CD4-positive, alpha-beta T cell treated with Interleukin-17A for 1 hour (primary cell): ENCODE measurements at places on chromosomes 11 and 22.
A peak's percentile ranks its signal among the peaks of the same experiment; 100 is the strongest.

GRCh38 chr11:36684840-36685801 lies 87.1 kb upstream of the RAG2 start:
- DNase-seq: peak; percentile 50

DNA sequence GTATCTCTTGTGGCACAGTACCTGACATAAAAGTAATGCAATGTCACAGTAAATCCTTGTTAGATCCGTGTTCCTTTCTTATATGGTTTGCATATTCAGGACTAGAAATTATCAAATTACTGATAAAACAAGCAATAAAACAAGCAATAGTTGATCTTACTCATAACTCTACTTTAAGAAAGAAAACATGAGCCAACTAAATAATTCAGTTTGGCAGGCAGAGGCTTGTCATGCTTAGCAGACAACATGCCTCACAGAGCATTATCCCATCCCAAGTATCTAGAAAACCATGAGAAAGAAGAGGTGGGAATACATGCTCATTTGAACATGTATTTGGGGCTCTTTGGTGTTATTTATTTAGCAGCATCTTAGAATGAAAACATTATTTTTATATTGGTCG lies 241.9 kb downstream of the SOX6 start:
- no peak for DNase-seq

GRCh38 chr11:123690485-123690884 lies 36.1 kb upstream of the SCN3B start:
- DNase-seq: no peak

DNA sequence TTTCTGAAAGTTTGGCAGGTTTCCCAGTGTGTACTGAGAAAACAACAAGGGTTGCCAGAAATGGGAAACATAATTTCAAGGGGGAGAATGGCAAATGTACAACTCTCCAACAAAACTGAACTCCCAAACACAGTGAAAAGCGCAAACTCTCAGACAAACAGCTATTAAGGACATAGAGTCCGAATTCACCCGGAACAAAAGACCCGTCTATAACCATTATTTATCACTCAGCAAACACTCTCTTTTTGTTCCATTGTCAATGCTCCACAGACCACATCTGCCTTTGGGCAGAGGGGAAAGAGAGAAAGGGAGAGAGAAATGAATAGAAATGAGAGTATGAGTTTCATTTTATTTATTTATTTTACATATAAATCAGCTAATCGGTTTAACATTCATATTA lies 21.7 kb downstream of the KIRREL3 start:
- no peak for DNase-seq

GRCh38 chr22:45645150-45645525 lies 26.5 kb upstream of the ATXN10 start:
- DNase-seq: no peak

- no peak for DNase-seq
Observed at GRCh38 chr11:3927129-3927796, 71.8 kb downstream of the STIM1 start.

- DNase-seq: no peak
Observed at GRCh38 chr11:84866922-84867321, 760.2 kb downstream of the DLG2 start.

- no peak for DNase-seq
Observed at GRCh38 chr11:74534216-74534945, 40.9 kb upstream of the LIPT2 start.

- DNase-seq: no peak
Observed at GRCh38 chr11:4039011-4039410, 55.6 kb upstream of the RRM1 start.

DNA sequence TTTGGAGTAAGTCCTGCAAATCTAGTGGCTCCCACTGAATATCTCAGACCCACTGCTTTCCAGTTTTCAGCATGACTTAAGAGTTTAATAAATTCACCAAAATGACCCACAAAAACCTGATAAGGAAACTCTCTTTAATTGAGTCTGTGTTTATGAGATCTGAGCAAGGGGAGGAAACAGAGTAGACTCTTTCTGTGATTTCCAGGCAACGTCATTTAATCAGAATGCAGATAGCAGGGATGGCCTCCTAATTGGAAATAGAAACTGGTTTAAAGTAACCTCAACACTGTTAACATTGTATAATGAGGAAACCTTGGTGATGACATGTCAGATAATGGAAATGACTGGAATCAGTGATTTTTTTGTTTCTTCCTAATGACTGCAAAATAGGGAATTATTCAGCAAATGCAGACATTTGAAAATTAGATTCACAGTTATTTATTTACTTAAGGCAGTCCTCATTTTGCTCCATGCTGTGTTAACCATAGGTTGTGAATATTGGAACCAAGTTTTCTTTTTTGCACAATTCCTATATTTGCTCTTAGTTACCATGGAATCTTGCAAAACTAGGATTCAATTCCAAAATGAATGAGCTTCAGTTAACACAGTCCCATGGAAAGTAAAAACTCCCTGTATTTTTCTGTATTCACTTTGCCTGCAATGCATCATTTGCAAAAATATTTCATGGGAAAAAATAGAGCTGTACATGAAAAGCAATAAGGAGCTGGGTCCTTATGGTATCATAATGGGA lies 1324.5 kb downstream of the LRRC4C start:
- DNase-seq: no peak

DNA sequence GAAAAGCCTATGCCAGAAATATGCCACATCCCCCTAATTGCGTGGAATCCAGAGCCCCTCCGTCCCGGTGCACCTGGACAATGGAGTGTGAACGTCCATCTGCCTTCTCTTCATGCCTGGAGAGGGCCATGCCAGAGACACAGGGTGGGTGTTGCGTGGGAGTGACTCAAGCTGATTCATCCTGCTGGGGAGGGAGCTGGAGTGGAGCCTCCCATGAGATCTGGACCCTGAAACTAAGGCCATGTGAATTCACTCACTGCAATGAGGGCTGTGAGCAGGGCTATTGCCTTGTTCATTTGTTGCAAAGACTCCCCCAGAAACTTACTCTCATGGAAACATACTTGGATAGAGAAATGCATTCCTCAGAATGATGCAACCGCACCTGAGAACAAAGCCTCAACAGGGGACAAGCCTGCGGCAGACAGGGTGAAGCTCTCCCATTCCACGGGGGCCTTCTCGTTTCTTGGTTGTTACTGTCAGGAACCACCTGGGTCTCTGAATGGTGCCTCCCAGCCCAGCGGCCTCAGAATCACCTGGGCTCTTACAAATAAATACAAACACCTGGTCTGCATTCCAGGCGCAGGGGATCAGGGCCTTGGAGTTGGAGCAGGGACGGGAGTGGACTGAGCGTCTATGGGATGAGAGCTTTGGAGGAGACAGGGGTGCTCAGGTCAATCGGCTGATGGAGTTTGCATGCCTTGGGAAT lies 1031.2 kb downstream of the BRD1 start:
- no peak for DNase-seq

GRCh38 chr11:19444231-19444630 lies 203.5 kb upstream of the E2F8 start:
- DNase-seq: no peak

DNA sequence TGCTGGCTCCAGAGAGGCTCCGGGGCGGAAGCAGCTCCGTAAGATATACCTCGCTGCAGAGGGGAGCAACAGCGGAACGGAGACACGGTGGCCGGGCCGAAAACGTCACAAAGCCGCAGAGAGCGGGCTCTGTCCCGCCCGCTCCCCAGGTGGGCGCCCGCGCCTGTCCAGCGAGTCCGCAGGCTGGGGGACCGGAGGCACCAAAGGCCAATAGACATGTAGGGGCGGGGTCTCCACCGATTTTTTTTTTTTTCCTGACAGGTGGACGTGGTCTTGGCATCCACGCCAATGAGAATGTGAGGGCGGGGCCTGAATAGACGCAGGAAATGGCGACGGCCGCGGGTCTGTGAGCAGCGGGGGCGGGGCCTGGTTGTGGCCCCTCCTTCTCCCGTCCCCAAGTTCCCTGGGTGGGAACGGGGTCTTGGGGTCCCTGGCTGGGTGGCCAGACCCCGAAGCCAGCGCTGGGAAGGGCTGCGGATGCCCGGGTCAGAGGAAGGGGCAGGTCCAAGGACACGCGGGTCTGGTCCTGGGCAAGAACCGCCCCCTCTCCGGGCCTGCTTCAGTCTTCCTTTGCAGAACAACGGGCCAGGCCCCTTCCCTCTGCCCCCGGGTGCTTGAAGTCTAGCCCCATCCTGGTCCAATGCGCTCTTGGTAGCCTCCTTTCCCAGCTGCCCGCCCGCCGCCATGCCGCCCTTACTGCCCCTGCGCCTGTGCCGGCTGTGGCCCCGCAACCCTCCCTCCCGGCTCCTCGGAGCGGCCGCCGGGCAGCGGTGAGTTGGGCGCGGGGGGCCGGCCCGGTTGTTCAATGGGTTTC lies at the start of gene DNAJC4:
DNAJC4 (plus strand) TSS at position 378 of the 814 bp plus-strand sequence; CDS start at position 685, 307 bp downstream.
- DNase-seq: peak; percentile 92

DNA sequence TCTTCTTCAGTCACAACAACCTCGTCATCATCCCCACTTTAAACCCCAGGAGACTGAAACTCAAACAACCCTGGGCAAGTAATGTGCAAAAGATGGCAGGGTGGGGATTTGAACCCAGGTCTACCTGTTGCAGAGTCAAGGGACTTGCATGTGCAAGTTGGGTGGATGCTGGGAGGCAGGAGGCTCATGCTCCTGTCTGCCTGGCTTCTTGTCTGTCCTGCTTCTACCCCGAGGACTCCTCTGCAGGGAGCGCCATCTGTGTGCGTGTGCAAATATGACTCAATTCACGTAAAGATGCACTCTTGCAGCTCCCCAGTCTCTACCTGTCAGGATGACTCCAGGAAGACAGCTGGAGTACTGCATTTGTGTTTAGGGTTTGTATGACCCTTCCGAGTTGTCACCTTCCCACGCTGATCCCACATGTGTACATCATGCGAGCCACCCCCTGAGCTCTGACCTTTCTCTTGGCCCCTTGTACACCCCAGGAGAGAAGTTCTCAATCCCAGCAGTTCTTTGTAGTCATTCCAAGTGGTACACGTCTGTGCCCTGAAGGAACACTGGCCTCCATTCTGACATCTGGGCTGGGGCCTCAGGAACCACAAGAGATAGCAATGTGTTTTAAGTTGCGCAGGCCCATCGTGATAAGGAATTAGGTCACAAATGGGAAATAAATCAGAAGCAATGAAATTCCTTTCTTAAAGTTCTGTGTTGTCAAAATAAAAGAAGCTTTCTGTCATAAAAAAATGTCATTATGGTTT lies 95.7 kb downstream of the CWC15 start:
- DNase-seq: no peak

DNA sequence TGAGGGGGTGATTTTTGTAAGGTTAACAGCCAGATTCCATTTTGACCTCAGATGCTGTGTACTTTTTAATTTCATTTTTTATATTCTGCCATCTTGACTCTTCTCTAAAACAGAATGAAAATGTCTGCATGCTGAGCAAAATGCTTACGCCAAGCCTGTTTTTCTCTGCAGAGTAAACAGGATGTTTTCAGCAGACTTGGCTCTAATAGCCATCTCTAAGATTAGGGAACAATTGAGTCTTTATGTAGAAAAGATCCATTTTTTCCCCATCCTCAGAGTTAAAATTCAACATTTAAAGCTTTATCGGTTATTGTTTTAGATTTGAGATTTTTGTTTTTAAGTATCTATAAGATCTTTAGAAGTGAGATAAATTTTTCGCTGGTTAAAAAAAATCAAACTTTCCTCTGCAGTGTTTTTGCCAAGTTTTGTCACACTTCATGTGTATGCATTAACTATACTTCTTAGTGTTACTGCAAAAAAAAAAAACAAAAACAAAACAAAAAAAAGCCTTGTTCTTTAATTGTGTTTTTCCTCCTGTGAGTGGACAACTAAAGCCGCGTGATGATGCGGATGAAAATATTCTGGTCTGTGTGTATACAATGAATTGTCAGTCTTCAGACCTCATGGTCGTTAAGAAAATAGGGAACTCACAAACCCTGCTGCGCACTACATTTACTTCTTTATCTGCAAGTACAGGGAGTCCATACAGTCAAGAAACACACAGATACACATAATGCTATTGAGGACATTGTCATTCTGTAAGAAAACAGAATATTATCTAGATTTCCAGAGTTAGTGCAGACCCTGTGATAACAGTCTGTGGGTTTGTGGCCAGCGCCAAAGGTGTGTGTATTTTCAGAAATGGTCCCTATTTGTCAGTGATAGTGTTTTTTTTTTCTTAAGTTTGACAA lies 17.5 kb upstream of the ADSL start:
- no peak for DNase-seq

GRCh38 chr22:37011472-37011871 lies 7.8 kb downstream of the TST start:
- DNase-seq: no peak

GRCh38 chr11:130070109-130070845 lies 583 bp downstream of the APLP2 start:
- DNase-seq: peak; percentile 45

- DNase-seq: no peak
Observed at GRCh38 chr11:86408845-86409244, 34.2 kb downstream of the CCDC81 start.

DNA sequence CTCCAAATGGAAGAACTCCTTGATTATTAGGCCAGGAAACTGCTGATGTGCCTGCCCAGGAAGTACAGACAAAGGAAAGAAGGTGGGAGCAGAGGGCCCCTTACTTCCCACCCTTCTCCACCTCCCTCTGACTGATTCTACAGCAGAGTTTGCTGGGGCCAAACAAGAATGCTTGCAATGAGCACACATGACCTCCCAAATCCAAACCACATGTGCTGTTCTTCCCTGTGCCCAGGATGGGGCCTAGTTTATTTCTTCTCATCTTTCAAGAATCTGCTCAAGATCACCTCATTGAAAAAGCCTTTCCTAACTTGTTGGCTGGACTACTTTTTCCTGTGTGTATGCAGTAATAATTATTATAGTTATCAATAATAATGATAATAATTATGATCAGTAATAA lies 286.1 kb downstream of the RAB38 start:
- no peak for DNase-seq

DNA sequence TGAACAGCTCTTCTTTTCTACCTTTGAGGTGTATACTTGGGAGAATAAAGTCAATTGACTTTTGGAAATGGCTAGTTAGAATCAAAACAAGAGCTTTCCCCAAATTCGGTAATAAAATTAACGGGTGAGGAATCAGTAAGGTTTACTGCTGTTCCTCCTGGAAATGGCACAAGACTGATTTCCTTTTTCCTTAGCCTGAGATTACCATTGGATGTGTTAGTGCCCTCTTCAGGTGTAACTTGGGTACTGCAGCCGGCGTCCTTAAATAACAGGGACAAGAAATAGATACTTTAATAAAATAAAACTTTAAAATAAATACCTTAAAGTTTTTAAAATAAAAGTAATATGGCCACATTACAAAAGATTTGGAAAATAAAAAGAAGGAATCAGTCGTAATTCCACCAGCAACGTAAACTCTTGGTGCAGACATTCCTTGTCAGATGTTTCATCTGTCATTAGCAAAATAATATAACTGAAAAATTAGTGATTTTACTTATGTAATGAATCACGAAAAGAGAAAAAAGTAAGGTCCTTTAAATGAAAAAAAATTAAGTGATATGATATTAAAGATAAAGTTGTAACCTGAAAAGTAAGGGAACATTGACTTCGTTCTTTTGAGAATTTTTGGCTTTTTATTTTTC lies 29.7 kb downstream of the ZFTA start:
- peak; percentile 68 for DNase-seq

DNA sequence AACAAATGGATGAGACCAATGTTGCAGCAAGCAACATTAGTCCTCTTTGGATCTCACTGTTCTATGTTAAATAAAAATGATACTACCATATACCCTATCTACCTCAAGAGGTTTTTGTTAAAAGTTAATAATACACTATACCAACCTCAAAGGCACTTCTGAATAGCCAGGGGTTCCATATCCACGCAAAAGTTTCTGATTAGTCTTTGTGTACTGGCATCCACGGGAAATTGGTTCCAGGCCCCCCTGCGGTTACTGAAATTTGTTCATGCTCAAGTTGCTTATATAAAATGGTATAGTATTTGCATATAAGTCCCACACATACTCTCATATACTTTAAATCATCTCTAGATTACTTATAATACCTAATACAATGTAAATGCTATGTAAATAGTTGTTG lies 585.7 kb downstream of the INSC start:
- DNase-seq: no peak

GRCh38 chr11:112004389-112004788 lies 20.8 kb upstream of the DLAT start:
- peak; percentile 23 for DNase-seq
